Ascending aorta (tissue), 2 donors: ENCODE measurements at places on chromosomes 12 and 14.

DNA sequence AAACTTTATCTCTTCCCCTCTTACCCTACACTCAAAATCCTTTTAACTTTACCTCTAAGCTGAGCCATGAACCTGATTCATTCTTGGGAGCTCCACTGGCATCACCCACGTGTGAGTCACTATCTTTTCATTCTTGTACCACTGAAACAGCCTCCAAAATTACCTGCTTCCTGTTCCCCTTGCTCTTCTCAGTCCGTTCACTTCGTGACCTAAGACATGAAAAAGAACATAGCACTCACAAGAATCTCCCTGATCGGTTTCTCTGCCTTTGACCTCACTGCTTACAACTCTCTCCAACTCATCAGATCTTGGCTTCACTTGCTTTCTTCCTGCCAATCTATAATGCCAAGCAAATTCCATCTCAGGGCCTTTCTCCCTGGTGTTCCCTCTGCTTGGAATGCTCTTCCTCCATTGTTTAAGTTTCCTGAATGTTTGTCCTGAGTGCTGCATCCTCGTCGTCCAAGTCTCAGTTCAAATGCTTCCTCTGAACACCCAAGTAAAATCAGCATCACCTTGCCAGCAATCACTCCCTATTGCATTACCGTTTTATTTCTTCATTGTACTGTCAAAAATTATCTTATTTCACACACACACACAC, 9.2 kb downstream of the GLIPR1 start:
- no peak for DNase-seq
- H3K36me3 ChIP-seq, result peaks cover 17% of the 10 kb centered on the region
- H3K27ac ChIP-seq, result peak overlapping the region; percentile 16
- H3K27me3 ChIP-seq, result no peaks in the 10 kb centered on the region
- peaks cover 38% of the 10 kb centered on the region for H3K4me1 ChIP-seq
- no peak overlapping the region for H3K4me3 ChIP-seq

DNA sequence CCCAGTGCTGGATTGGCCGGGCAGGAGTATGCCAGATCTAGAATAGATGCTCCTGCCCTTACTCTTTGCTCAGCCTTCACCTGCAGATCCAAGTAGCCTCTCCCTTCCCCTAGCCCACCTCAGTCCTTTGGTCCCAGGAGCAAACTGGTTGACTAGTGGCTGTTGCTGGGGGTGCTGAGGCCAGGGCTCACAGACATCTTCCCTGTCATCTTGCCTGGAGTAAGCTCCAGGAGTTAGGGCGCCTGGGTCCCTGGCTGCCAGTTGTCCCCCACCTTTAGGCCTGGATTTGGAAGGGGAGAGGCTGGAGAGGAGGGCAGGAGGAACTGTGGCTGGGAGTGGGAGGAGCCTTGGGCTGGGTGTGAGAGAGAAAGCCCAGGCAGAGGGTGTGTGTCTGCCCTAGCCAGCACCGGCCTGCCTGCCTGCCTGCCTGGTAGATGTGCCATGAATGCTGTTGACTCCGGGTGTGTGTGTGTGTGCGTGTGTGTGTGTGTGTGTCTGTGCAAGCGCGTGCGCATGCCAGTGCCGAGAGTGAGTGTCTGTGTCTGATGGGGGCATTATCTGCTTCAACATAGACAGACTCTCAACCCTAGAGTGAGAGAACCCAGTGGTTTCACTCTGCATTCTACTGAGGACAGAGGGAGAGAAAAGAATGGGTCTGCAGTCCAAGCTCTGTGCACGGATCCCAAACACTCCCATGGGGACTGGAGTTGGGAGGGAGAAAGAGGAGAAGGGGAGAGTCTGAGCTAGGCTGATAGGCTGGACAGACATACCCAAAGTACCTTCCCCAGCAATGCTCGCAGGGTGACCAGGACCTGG, 845 bp upstream of the RARG start:
- peaks cover 33% of the 10 kb centered on the region for H3K4me1 ChIP-seq
- DNase-seq, result no peak
- no peaks in the 10 kb centered on the region for H3K36me3 ChIP-seq
- peak overlapping the region; percentile 58 for H3K4me3 ChIP-seq

GRCh38 chr12:19614601-19615383, 175.5 kb downstream of the AEBP2 start:
- no peaks in the 10 kb centered on the region for H3K27me3 ChIP-seq
- H3K27ac ChIP-seq, result no peak overlapping the region
- H3K36me3 ChIP-seq, result no peaks in the 10 kb centered on the region
- H3K4me3 ChIP-seq, result no peak overlapping the region

GRCh38 chr12:76265424-76266180, 82.6 kb downstream of the BBS10 start:
- no peak for DNase-seq
- H3K27me3 ChIP-seq, result no peaks in the 10 kb centered on the region
- no peaks in the 10 kb centered on the region for H3K36me3 ChIP-seq
- no peak overlapping the region for H3K27ac ChIP-seq
- H3K4me3 ChIP-seq, result no peak overlapping the region
